Activated CD4-positive, alpha-beta T cell treated with anti-CD3 and anti-CD28 coated beads, Interleukin-2, amount 50 U/mL, for 1 hour (primary cell): ENCODE measurements at places on chromosomes 2 and 18.

DNA sequence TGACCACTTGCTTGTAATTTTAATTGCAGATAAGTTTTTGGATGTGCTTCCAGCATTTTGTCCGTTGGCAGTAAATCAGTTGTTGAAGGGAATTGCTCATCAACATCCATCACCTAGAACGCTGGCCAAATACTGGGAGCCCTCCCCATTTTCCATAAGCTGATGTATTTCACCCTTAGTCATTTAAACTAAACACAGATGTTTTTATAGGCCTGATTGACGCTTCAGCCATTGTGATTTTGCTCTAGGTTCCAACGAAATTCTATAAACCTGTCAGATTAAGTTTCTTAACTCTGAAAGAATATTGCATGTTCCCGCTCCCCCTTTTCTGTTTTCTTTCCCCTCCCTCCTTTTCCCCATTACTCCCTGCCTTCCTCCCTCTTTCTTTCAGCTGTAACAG is 1.0 kb upstream of the RPRM start:
- no peak for DNase-seq

DNA sequence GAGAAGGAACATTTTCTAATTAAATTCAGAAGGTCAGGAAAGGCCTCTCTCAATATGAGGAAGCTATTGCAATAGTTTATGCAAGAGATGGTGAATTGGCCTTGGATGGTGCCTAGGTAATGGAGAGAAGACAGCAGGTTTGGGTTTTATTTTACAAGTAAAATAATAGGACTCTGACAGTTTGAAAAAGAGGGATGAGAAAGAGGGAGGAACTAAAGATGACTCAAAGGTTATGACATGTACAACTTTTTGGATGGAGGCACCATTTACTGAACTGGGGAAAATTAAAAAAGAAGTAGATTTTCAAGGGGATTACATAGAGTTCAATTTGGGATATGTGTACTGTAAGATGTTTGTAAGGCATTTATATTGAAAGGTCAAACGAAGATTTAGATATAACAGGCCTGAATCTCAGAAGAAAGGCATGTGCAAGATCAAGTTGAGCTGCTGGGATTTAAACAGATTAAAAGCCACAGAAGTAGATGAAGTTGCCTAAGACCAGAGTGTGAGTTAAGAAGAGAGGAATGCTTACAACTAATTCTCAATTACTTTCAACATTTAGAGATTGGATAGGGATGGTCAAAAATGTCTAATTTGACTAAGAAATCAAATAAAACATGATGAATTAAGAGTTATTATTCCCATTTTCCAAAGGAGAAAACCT is 12.3 kb upstream of the ASNSD1 start:
- DNase-seq, result no peak

DNA sequence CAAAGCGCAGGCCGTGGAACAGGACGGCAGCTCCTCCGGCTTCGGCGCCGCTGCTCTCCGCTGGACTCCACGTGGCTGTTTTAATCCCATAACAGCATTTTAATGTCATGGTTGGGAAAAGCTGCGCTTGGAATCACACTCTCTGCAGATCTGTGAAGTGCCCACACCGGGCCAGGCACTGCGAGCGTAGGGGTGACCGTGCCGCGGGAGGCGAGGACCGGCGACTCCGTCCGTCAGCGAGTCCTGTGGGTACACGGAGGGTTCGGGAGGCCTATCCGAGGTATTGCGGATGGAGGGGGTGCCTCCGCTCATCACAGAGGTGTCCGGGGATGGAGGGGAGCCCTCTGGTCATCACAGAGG is 198.0 kb upstream of the SALL3 start:
- DNase-seq, result no peak

GRCh38 chr18:9661564-9661963 is 46.5 kb upstream of the RAB31 start:
- no peak for DNase-seq

DNA sequence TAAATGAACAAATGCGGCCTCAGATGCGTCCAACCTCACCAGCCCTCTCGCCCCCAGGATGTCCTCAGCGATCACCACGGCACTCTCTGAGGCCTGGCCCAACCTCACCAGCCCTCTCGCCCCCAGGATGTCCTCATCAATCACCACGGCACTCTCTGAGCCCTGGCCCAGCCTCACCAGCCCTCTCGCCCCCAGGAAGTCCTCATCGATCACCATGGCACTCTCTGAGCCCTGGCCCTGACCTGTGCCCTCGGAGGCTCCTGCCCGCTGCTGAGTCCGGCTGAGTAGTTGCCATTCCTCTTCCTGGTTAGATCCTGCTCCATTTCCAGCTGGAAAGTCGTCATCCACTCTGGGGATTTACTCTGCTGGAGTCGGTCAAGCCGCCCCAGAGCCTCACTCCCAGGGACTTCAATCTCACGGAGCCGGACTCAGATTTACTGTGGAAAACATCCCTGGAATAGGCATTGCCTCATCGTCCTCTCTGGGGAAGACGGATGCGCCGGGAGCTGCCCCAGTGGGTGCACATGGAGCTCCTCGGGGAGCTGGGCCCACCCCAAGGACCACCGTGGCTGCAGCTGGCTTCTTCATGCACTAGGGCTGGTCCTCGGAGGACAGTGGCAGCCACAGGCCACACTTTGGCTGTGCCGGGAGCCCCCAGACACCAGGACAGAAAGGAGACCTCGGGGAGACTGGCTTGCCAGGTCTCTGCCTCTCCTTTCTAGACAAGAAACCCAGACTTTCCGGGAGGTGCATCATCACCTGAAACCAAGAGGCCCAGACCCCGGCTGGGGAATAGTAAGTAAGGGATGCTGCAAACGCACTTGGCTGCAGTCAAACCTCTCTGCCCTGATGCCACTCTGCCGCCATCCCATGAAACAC is 230.6 kb downstream of the EIPR1 start:
- DNase-seq, result no peak

- no peak for DNase-seq
These were observed 1002.8 kb upstream of the NRXN1 start for GRCh38 chr2:52034706-52035105.
